ENCODE measurements at places on chromosomes 6 and 20.

GRCh38 chr6:154140743-154141142 is 101.7 kb downstream of the OPRM1 start:
- no peak for DNase-seq

GRCh38 chr20:23091721-23092383 is 5.7 kb upstream of the CD93 start:
- DNase-seq = no peak

DNA sequence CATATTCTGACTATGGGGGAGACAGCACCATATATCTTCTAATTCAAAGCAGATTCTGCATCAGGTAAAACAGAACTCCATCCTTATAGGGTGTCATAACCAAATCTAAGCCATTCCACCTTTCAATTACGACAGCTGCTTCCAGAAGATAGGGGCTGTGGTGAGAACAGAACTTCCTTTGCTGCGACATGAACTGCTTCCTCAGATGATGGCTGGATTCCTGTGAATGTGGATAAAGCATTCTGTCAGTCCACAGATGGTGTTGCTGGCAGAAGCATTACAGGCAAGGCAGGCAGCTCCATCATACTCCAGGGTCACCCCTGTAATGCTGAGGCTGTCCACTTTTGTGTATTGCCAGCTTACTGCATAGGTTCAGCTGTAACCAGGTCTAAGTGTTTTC is 172.1 kb upstream of the PROKR2 start:
- DNase-seq = no peak

DNA sequence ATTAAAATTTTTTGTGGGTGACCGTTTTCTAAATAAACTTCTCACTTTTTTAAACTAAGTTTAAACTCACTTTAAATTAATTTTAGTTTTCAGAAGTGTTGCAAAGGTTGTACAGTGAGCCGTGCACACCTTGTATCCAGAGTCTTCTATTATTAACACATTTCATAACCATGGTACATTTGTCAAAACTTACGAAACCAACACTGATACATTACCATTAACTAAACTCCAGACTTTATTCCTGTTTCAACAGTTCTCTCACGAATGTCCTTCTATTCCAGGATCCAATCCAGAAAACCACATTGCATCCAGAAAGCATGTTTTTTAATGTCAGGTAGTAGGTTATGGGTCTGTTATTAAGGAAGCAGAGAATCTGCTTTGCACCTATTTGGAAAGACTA is 319.9 kb downstream of the CBLN4 start:
- DNase-seq = no peak

DNA sequence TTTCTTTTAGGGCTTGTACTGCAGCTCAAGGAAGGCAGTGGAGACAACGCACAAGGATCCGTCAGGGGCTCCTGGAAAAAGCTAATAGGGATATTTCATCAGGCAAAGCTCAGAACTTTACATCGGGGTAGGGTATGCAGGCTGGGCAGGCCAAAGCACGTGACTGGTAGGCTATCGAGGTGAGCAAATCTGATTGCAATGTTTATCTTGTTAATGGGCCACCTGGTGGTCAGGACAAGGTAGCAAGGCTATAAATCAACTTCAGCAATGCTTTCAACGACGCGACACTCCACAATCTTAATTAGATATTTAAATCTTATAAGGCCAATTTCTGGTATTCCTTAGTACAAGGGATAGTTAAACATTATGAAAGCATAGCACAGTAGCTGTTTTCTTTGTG is 1302.8 kb upstream of the EYS start:
- DNase-seq = no peak

DNA sequence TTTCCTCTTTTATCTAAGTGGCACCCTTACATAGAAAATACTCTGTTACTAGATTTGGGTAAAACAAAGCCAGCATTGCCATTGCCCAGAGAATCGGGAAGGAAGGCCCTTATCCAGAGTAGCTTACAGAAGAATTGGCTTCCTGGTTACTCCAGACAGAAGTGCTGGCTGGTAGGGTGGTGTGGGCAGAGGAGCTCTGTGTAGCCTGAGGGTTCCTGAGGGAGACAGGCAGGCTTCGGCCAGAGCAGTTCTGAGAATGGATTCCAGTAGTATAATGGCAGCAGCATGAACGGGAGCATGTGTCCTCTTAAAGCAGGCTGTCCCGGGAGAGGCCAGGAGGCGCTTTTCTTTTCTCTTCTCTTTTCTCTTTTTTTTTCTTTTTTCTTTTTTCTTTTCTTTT is 11.9 kb downstream of the CUL9 start:
- DNase-seq = no peak

DNA sequence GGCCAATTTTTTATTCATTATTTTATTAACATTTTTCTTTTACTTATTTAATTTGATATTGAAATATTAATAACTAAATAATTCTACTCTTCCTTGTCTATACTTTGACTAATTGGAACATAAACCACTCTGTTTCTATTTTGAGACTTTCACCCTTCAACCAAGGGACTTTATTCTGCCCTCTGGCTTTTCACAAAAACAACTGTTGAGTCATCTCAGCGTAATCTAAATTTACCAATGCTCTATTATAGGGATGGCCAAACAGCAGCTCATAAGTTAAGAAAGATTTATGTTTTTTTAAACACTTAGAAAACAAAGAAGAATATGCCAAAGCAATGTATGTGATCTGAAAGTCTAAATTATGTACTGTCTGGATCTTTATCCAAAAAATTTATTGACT is 46.7 kb downstream of the DOP1A start:
- no peak for DNase-seq

GRCh38 chr20:3825526-3825925 is 5.2 kb downstream of the AP5S1 start:
- DNase-seq = no peak

GRCh38 chr20:53656293-53657202 is 62.9 kb upstream of the ZNF217 start:
- no peak for DNase-seq

DNA sequence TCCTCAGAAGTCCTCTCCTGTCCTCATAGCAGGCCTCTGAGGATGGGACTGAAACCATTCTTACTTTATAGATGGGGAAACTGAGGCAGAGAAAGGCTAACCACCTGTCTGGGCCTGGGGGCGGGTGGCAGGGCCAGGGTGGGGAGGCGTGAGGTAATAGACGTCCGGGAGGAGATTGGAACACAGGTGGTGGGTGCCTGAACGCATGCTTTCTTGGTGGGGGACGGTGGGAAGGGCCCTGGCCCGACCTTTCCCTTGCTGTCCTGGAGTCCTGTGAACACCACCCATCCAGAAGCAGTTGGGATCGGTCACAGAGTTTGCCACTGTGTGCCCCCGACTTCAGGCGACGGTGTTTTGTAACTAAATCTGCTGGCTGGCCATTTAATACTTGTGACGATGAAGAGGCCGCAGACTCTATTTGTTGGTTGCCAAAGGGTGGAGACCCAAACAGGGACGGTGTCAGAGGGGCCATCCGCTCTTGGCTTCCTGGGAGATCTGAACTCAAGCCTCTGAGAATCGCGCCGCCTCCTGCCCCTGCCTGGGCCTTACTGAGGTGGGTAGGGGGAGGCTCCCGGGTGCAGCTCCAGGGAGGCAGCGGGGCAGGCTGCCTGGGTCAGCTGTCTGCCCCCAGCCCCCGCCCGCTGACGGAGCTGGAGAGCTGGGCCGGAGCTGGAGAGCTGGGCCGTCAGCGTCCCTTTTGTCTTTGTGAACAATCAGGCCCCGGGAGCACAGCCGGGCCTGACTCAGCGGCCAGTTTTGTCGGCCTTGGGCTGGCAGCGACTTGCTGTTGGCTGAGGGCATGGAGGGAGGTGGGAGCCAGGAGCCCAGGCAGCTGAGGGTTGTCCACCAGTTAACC is 4.1 kb downstream of the RBM38 start:
- DNase-seq = no peak

DNA sequence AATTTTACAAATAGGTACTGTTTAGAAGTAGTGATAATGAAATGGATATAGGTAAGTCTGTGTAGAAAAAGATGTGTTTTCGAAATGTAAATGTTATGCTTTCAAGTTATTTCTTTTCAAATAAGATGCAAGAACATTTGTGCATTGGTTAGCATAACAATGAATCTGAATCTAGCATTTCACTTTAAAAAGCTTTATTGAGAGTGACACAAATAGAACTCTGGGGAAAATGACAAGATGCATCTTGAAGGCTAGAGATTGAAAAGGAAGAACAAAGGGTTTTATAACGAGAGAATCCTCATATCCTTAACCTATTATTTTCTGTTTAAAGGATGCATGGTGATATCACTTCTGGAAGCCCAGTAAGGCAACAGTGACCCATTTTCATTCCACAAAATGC is 639.9 kb upstream of the PTCHD4 start:
- no peak for DNase-seq

DNA sequence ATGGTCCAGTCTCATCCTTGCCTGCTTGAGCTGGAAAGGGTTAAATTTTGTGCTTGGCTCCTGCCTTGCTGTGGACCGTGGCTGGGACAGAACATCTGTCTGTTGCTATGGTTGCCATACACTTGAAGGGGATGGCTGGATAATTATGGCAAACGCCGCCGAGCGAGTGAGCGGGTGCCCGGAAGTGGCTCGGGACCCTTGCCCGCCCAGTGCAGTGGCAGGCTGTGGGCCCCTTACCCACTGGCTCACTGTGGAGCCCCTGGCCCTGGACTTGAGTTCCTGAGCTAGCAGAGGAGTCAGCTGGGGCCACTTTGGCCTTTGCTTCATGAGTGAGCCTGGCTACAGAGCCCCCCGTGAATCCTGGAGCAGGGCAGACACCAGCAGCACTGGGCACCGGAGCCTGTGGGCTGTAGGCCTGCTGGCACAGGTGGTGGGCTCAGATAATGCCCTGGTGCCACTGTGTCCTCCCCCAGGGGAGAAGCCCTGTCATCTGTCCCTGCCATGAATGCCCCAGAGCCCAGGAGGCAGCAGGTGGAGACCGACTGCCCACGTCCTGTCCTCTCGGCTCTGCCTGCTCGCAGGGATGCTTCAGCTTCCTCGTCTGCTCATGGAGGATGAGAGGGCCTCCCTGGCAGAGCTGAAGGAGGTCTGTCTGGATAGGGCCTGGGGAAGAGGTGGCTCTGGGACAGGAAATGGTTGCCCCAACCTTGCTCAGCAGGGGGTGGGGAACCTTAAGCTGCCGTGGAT is 25.5 kb upstream of the NOL4L start:
- no peak for DNase-seq

- DNase-seq = no peak
These were observed 2.6 kb downstream of the PRSS35 start for GRCh38 chr6:83514866-83515466.

DNA sequence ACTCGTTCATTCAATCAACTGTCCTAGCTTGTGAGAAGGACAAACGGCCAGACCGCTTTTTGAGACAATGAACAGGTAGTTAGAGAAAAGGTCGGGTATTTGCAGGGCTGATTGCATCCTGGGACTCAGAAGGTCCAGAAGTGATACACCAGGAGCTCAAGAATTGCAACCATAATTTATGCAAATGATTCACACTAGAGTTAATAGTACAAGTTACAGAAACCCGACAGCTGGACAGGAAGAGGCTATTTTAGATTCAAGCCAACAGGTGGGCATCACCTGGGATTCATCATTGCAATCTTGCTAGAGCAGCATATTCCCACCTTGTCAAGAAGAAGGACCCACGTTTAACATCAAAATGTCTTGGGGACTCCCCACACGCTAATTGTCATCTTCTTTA is 83.5 kb downstream of the TNFAIP3 start:
- DNase-seq = no peak
